Uterine smooth muscle cell (primary cell): ENCODE measurements at places on chromosomes 4 and X. TPM values are rescaled to one million over a fixed set of nuclear protein-coding genes. Genes with fewer than 3 reads are reported as not detected.

PNMA5 gene
- not detected in 2 replicates for total RNA-seq

RIPPLY1 gene
- total RNA-seq: not detected in 2 replicates

RASSF6 gene
- total RNA-seq: not detected in 2 replicates

RNF212 gene
- total RNA-seq: 0.44 and 2.0 TPM in 2 replicates

AWAT2 gene
- total RNA-seq: not detected in 2 replicates

TDO2 gene
- total RNA-seq: 0.11 TPM in 1 of 2 replicates, not detected in the other

TLR10 gene
- total RNA-seq: not detected in 2 replicates

CXCL1 gene
- 2.9 and 3.9 TPM in 2 replicates for total RNA-seq

DOCK11 gene
- total RNA-seq: 39.5 and 43.0 TPM in 2 replicates

ADD1 gene
- total RNA-seq: 142 and 145 TPM in 2 replicates

AR gene
- 9.4 and 16.6 TPM in 2 replicates for total RNA-seq

SAP30 gene
- 30.2 and 44.2 TPM in 2 replicates for total RNA-seq

TCEAL4 gene
- total RNA-seq: 33.5 and 76.1 TPM in 2 replicates

TRIM60 gene
- not detected in 2 replicates for total RNA-seq

POLR2B gene
- total RNA-seq: 140 and 161 TPM in 2 replicates

HSD17B13 gene
- 0.22 and 0.37 TPM in 2 replicates for total RNA-seq

MAGEB10 gene
- not detected in 2 replicates for total RNA-seq

ART3 gene
- not detected in 2 replicates for total RNA-seq

CDKN2AIP gene
- 20.4 and 22.6 TPM in 2 replicates for total RNA-seq
